NCI-H146 (cell line): ENCODE measurements at places on chromosomes 2 and 18.
A peak's percentile ranks its signal among the peaks of the same experiment; 100 is the strongest.

DNA sequence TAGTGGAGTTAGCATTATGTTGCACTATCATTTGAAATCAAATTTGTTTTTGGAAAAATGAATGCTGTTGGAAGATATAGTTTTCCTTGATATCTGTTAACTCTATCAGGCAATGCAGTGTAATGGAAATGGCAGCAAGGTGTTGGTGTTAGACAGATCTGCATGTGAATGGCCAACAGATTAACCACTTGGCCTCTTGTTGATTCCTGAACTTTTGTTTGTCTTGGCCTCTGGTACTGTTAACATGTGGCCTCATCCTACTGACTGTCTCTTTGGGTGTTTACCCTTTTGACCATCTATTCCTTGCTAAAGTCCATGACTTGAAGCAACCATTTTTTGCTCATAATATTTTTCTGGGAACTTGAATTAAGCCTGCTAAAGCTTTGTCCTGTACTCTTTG is 110.2 kb upstream of the CDH2 start:
- no peak for DNase-seq

GRCh38 chr2:53129851-53130250 is 637.8 kb upstream of the CHAC2 start:
- no peak for DNase-seq

GRCh38 chr18:67508146-67508545 is 8.4 kb downstream of the DSEL start:
- no peak for DNase-seq

DNA sequence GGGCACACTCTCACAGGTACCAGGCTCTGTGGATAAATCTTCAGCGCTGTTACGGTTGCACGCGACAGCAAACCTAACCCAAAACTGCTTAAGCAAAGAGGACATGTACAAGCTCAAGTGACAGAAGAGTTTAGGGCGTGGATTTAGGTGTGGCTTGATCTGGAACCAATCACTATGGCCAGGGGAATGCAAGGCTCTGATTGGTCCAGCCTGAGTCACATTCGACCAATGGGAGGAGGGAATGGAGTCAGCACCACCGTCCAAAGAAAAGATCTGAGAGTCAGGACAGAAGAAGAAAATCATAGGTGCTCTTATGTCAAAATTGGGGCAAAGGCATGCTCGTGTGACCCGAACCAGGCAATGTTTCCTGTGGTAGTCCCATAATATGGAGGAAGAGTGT is 139.0 kb downstream of the TRIM43 start:
- no peak for DNase-seq

DNA sequence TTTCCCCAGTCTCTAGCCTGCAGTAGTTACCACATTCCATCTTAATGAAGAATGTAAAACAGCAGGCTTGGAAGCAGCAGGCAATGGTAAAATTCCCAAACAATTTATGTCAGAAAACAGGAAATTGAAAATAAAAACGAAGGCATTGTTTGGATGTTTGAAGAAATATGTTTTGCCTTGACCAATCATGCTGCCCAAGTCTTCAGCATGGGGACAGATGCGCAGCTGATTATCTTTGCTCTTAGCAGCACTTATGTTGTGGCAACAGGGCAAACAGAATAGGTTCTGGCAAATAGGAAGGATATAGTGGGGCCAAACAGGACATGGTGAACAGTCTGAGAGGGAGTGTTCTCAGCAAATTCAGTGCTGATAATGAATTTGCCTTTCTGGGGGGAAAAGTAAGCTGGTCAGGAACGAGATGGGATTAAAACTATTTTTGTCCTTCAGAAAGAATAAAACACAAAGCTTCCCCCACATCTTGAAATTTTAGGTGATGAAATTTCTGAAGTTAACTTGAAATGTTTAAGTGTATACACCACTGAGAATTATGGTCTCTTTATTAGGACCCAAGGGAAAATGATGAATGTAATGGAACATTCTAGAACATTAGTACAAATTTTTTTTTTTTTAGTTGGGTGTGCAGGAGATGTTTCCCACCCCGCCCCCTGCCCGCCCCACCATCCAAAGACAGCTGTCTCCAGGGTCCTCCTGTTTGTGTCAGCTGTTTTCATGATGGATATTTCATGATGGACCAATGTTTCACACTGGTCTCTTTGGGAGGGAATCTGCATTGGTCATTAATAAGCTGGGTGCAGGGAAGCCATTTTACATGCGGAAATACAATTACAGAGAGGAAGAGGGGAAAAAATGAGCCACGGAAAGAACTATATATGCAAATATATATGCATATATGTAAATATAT is 239.5 kb upstream of the REV1 start:
- DNase-seq = no peak

DNA sequence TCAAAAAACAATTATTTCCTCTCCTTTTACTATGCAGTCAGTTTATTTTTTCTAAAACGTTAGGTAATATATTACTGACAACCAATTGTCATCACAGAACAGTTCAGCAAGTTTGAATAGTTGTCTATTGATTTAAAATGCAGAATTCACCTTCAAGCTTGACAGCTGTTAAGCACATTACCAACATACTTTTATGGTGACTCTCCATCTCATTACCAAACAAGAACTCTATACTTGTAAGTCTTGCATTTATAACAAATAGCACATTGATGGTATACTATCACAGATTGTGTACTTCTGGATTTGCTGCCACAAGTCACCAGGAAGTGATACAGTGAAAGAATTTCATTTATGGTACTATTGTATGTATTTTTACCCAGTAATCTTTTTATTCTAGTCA is 99.4 kb upstream of the PPP1CB start:
- no peak for DNase-seq

DNA sequence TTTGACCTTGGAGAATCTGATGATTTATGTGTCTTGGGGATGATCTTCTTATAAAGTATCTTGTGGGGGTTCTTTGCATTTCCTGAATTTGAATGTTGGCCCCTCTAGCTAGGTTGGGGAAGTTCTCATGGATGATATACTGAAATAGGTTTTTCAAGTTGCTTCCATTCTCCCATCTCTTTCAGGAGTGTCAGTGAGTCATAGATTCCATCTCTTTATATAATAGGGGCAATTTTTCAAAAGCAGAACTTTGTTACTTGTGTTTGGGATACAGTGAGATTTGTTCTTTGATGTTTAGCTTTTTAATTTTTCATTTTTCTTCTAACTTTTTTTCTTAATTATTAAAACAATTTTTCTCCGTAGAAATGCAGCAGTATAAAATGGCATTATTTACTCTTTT is 19.4 kb downstream of the TMEM87B start:
- no peak for DNase-seq

DNA sequence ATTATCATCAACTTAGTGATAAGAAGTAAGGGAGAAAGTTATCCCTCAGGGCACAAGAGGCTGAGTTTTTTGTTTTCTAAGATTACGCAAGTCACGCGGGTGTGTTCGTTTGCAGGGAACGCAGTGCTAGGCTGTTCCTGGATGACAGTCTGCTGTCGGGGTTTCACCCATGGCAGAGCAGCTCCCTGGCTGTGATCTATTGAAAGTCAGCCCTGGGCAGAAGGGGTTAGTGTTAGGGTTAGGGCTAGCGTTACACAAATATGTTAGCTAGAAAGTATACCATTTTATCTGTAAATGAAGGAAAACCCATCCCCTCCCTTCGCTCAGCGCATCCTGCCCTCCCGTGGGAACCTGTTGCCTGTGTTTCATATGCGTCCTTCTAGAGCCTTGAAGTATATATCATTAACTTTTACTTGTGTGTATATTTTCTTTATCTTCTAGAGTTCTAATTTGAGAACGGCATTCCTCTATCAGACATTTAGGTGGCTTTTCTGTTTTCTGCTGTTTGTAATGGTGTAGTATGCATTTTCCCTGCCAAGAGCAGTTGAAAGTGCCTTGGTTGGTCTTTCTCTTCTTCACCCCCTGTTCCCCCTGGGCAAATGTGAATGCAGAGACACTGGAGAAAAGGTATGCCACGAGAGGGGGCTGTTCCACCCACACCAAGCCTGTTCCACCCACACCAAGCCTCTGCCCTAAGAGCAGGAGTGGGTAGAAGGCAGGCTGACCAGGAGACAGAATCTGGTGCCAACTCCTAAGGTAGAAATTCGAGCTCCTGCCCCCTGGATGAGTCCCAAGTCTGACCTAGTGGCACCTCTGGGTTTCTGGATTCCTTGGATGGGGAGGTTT is 47.0 kb downstream of the ARMC9 start:
- DNase-seq = no peak

- DNase-seq = no peak
Measured at GRCh38 chr2:188693111-188693510, 281.1 kb upstream of the COL3A1 start.

DNA sequence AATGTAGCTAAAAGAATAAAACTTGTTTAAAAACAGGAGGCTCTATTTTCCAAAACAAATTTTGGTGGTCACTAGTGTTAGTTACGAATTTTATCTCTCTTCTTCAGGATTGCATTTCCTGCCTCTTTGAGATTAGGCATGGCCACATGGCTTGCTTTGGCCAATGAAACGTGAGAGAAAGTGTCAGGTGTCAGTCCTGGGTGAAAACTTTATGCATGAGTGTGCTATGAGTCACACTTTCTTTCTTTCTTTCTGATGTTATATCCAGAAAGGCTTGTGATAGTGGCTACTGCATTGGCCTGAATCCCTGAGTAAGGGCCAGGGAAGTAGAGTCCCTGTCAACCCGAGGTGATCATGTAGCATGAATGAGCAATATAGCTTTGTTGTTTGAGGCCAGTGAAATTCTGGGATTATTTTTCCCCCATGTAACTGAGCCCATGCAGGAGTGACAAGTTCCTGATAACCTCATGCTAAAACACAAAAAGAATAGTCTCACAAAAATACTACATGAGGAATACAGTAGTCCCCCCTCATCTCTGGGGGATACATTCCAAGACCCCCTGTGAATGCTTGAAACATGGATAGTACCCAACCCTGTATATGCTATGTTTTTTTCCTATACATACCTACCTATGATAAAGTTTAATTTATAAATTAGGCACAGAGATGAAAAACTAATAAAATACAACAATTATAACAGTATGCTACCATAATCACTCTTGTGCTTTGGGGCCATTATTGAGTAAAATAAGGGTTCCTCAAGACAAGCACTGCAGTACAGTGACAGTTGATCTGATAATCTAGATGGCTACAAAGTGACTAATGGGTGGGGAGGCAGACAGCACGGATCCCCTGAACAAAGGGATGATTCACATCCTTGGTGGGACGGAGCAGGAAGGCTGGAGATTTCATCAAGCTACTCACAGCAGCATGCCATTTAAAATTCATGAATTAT is 109.5 kb downstream of the CDC42EP3 start:
- DNase-seq = no peak

DNA sequence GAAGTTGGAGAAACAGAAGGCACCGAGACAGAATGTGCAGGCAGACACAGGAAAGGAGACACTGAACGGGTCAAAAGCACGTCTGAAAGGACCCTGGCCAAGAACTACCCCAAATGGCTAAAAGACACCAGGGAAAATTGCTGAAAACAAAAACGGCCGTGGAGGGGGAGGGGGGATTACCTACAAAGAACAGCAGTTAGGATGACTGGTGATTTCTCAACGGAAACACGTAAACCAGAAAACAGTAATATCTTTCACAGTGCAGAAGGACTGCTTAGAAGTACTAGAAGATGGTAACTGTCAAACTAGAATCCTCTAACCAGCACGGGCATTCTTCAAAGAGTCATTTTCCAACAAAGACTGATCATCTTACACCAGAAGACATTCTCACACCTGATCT is 142.6 kb downstream of the HDAC4 start:
- no peak for DNase-seq

GRCh38 chr18:80124131-80124530 is 15.1 kb downstream of the ADNP2 start:
- no peak for DNase-seq

DNA sequence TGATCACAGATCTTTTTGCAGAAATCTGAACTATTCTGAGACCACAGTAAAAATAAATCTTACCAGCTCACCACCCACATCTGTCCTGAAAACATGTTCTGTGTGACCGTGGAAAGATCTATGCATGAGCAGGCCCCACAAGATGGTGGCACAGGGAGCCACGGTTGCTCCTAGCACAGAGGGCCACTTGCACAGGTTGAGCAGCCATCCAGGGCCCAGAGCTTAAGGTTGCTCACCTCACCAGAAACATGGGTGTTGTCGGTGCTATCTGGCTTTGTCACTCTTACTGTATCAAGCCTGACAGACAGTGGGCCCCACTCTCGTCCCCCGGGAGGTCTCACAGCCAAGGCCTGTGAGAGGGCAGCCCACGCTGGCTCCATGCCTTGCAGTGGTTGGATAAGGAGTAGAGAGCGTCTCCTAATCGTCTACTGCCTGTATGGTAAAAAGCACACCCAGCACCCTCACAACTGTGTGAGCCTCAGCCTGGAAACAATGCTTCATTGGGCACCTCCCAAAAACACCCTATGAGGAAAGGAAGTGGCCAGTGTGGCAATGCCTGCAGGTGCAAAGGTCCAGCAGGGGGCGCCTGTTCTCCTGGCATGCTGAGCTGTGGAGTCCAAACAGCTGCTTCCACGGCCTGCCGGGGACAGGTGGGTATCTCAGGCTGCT is 19.6 kb downstream of the TUBB6 start:
- DNase-seq = peak; percentile 92

- DNase-seq = no peak
Measured at GRCh38 chr18:68742206-68742605, 27.3 kb upstream of the TMX3 start.

GRCh38 chr2:51612387-51612786 is 580.5 kb upstream of the NRXN1 start:
- DNase-seq = peak; percentile 4

DNA sequence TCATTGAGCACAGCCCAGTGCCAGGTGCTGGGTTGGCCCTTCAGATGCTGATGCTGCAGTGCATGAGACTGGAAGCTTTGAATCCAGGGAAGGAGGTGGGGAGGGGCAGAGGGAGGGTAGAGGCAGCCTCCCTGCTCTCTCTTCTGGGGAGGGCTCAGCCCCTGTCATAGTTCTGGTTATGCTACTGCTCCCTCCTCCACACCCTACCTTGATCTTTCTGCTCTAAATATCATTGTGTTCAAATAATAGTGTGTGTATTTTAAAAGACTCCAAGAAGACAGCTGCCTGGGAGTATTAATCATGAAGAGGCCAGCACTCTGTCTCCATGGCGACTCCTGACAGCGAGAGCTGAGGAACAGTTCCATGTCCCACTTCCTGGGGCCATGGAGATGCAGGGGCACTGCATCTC is 3.8 kb upstream of the EGR4 start:
- DNase-seq = peak; percentile 61

DNA sequence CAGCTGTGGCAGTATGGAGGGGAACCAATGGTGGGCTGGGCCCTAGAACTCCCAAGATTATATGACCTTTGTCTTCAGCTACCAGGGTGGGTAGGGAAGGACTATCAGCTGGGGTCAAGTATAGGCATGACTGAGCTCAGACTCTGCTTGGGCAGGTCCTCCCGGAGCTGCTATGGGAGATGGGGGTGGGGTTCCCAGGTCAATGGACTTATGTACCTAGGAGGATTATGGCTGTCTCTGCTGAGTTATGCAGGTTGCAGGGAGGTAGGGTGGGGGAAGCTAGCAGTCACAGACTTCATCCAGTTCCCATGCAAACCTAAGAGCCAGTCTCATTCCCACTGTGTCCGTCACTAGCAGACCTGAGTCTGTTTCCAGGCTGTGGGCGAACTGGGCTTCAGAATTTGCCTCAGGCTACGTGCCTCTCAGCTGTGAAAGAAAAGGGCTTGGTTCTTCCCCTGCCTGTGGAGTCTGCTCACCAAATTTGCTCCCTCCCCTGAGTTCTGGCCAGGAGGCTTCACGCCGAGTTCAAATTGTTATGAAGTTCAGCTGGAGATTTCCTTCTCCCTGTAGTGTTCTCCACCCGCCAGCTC is 985.8 kb upstream of the NRXN1 start:
- DNase-seq = peak; percentile 10

GRCh38 chr2:188984680-188985079 is 10.5 kb downstream of the COL3A1 start:
- DNase-seq = no peak

GRCh38 chr2:29479401-29479800 is 364.2 kb downstream of the CLIP4 start:
- DNase-seq = no peak
